ENCODE measurements at places on chromosomes 1 and 21.

DNA sequence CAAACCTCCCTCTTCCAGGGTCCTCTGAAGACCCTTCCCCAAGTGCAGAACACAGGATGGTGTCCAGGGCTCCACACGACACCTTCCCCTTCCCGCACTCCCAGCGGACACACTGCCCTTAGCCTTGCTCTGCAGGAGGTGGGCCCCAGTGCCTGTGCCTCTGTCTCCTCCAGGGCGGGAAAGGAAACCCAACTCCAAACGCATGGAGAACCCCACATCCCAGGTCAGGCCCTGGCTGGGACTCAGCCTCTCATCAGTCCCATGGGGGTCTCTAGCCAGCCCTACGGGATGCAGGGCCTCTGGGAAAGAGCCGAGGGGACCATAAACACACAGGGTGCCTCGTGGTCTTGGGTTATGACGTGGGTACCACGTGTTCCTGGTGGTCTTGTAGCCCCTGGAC lies 5.6 kb upstream of the SMYD3 start:
- DNase-seq = no peak

- DNase-seq = no peak
Observed at GRCh38 chr1:12585536-12585935, 32.5 kb downstream of the DHRS3 start.

DNA sequence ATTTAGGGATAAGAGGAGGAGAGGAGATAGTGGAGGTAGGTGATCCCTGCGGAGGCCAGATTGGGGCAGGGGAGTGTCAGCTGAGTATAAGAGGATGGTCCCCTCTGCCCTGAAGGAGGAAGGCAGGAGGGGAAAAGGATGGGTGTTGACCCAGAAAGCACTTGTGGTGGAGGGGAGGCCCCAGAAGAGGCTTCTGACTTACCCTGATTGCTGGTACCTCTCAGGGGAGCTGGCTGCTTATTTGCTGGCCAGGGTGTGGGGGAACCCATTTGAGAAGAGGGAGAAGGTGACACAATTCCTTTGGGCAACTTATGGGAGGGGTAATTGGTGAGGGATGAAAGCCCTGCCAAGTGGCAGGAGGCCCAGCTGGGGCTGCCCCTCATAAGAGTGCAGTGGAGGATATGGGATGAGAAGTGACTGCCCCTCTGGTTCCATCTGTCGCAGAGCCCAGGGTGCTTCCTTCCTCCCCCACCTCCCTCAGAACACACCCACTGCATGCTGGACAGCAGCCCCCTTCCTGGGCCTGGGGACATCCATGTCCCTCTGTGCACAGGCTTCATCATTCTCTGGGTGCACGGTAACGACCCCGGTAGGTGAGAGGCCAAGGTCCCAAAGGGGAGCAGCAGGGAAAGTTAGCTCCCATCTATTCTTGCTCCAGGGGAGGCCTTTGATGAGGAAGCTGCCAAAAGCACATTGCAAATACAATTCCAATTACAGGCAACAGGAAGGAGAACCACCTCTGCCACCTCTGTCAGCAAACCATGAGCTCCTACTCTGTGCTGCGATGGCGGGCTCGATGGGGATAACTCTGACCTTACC lies 1.4 kb upstream of the PCSK9 start:
- DNase-seq = no peak

- DNase-seq = no peak
Observed at GRCh38 chr21:44959376-44960091, 19.7 kb downstream of the SLX9 start.

- DNase-seq = no peak
Observed at GRCh38 chr1:214124915-214125314, 137.1 kb downstream of the PROX1 start.

- DNase-seq = no peak
Observed at GRCh38 chr21:44537930-44538911, 1.8 kb downstream of the KRTAP10-1 start.

DNA sequence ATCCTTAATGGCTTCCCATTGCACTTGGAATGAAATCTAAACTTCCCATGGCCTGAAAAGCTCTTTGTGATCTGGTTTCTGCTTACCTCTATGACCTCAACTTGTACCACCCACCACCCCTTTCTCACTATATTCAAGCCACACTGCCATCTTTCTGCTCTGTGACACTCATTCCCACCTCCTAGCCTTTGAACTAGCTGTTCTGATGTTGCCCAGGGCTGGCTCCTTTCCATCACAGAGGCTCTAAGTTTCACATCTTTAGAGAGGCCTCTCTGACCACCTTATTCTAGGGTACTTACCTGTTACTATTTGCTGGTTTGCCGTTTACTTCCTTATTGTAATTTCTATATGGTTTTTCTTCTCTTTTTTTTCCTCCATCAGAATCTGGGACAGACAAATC lies 4.2 kb downstream of the MPZL1 start:
- no peak for DNase-seq

DNA sequence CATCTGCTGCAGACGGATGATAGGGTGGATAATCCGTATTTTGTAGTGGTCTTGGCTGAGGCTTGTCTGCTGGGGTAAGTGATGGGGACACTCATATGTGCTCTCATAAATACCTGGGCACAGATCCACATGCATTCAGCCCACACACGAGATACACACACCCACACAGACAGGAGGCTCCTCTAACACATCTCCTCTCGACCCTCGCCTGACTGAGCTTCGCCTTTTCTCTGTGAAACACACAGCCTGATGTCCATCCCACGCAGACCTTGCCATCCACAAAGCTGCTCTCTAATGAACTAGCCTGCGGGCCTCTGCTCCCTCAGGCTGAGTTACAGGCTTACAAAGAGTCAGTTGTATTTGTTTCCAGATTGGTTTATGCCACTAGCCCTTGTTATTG lies 96.3 kb upstream of the CSF3R start:
- no peak for DNase-seq

DNA sequence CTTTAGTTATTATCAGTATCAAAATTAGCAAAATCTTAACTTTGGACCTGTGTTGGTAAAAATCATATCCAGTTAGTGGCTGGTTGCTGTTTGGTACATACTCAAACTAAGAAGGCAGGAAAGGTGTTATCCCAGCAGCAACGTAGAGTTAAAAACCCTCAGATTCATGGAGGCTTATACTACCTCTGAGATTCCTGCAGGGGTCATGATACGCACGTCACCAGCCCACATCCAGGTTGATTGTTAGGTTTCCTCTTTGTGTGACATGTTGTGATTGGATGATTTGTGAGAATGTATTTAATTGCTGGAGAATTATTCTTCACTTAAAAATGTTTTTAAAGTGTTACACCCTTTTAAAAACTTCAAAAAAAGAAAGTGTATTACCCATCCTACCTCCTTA lies 423.3 kb upstream of the ADGRL2 start:
- DNase-seq = no peak

- DNase-seq = no peak
Observed at GRCh38 chr1:229139331-229140118, 131.4 kb upstream of the RAB4A start.
